ENCODE measurements at places on chromosomes 13 and 19.

GRCh38 chr19:46812977-46813838 lies 24.8 kb upstream of the SLC1A5 start:
- DNase-seq: no peak

DNA sequence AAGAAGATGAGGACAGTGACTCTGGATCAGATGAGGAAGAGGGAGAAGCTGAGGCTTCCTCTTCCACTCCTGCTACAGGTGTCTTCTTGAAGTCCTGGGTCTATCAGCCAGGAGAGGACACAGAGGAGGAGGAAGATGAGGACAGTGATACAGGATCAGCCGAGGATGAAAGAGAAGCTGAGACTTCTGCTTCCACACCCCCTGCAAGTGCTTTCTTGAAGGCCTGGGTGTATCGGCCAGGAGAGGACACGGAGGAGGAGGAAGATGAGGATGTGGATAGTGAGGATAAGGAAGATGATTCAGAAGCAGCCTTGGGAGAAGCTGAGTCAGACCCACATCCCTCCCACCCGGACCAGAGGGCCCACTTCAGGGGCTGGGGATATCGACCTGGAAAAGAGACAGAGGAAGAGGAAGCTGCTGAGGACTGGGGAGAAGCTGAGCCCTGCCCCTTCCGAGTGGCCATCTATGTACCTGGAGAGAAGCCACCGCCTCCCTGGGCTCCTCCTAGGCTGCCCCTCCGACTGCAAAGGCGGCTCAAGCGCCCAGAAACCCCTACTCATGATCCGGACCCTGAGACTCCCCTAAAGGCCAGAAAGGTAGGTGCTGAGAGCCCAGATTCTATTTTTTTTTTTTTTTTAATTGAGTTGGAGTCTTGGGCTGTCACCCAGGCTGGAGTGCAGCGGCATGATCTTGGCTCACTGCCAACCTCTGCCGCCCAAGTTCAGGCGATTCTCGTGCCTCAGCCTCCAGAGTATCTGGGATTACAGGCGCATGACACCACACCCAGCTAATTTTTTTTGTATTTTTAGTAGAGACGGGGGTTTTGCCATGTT lies 2.3 kb downstream of the PPP1R15A start:
- DNase-seq: no peak

- no peak for DNase-seq
Measured at GRCh38 chr13:91649456-91649855, 251.0 kb downstream of the GPC5 start.

DNA sequence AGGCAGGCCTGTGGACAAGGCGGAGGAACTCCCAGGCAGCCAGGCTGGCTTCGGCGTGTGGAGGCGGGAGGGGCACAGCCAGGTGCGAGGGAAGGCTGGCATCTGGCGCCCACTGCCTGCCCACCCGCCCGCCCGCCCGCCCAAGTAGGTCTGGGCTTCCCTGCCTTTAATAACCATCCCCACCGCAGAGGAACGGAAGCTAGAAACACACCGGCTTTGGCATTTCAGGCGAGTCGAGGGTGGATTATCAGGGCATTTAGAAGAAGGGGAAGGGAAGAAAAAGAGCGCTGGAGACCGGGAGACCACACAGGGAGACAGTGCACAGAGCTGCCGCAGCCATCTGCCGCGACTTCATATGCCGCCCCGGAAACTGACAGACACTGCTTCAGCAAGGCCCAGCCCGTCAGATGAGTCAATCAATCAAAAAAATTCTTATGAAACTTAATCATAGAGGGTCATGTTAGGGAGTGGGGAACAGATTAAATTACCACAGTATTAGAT lies 199.7 kb downstream of the TSHZ3 start:
- no peak for DNase-seq

GRCh38 chr19:19409631-19410030 lies 4.2 kb downstream of the GATAD2A start:
- no peak for DNase-seq

DNA sequence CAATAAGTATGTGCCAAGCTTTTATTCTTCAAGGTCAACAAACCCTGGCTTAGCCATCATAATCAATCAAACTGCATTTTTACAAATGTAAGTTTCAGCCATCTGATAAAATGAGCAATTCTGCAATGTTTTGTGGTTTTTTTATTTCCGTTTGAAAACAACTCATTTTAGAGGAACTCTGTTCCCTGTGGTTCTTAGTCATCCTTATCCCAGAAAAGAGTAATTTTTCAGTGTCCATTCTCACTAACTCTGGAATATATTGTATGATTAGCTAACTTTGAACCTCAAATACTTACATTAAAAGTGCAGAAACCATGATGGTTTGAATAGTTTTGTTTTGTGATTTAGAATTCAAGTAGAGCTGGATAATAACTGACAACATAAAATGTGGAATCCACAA lies 87.6 kb downstream of the IRS2 start:
- DNase-seq: no peak

GRCh38 chr19:3403489-3404323 lies 37.3 kb downstream of the NFIC start:
- peak; percentile 51 for DNase-seq

GRCh38 chr19:44960906-44961728 lies 5.9 kb downstream of the CLPTM1 start:
- no peak for DNase-seq

- no peak for DNase-seq
Measured at GRCh38 chr19:15402411-15403150, 16.2 kb downstream of the AKAP8L start.

DNA sequence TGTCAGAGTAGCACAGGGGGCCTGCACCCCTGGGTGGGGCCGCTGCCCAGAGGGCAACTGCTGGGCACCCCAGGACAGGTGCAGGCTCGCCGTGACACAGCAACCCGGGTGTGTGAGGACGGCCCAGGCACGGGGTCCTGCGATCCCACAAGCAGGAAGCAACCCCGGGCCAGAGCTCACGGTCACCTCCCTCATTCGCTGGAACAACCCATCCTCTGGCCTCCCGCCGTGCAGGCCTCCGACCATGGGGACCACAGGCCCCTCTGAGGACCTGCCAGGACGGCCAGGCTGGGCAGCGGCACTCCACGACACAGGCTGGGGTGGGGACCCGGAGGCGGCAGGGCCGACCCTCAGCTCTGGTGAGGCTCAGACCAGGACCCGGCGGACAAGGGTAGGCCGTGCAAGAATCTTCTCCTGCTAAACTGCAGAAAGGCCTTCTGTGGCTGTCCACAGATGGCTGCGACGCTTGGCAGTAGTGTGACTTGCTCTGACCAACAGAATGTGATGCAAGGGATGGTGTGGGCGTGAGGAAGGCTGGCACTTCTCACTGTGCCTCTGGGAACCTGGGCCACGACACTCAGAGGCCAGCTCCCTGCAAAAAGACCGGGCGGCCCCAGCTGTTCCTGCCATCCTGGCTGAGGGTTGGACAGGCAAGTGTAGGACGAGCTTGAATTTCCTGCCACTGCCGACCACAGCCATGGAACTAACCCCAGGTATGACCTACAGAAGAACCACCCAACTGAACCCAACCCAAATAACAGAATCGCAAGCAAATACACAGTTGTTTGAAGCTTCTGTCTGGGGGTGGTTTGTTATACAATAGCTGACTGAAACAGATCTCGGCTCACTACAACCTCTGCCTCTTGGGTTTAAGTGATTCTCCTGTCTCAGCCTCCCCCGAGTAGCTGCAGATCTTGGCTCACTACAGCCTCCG lies 26.5 kb downstream of the PIP5K1C start:
- no peak for DNase-seq

DNA sequence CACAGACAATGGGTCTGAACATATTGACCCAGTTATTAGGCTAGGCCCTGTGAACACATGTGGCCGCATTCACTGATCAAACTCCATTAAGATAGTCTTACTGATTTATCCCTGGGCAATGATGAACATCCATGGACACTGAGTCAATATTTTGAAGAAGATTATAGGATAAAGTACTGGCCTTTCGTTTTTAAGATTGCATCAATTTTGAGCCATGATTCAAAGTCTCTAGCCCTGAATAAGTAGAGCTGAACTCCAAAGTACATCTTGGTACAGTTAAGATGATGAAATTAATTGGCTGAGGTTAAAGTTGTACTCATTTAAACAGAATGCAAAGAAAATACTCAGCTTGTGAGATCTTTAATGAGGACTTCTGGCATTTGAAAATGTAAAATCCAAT lies 1581.9 kb downstream of the EFNB2 start:
- DNase-seq: no peak

DNA sequence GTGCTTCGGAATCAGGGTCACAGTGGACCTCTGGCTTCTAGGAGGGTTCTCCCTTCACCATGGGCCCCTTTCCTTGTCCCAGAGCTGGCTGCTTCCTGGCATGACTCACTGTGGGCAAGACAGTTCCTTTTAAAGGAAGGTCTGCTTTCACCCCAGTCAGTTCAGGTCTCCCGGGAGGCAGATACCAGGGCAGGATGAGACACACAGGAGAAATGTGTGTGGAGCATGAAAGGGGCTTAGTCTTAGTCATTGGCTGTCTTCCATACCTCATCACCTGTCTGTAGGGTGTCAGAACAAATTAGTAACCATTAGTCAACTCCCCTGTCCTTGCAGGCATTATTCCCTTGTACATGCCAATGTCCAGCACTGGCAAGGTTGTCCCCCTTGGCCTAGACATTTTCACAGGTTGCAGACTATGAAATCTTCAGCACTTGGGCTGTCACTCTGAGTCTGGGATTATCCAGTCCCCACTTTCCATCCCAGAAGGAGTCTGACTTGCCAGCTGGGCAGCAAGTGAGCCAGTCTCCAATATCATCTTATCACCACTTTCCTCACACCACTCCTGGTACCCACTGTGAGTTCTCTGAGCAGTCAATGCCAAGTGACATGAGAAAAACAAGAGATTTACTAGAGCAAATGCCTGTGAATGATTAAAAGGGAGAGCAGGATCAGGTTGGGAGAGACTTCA lies 76.8 kb upstream of the MEDAG start:
- DNase-seq: peak; percentile 50

DNA sequence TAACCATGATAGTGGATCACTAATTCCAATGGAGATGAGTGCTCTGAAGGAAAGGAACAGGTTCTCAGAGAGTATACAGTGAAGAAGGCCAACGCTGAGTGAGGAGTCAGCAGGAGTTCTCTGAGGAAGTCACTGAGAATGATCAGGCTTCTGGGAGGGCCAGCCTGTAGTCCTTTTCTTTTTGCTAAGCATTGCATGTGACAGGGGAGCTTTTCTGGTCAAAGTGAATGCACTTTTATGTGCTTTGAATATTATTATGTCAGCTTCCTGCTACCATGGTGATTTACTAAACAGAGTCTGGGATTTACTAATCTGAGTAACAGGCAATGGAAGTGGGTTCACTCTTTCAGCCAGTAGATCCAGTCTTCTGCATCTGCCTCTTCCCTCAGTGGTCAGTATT lies 81.1 kb upstream of the SERP2 start:
- DNase-seq: no peak

GRCh38 chr19:41960973-41961372 lies 1.9 kb upstream of the RABAC1 start:
- no peak for DNase-seq

Measured in COLO829 (cell line).